ENCODE measurements at places on chromosomes 6 and 20.

DNA sequence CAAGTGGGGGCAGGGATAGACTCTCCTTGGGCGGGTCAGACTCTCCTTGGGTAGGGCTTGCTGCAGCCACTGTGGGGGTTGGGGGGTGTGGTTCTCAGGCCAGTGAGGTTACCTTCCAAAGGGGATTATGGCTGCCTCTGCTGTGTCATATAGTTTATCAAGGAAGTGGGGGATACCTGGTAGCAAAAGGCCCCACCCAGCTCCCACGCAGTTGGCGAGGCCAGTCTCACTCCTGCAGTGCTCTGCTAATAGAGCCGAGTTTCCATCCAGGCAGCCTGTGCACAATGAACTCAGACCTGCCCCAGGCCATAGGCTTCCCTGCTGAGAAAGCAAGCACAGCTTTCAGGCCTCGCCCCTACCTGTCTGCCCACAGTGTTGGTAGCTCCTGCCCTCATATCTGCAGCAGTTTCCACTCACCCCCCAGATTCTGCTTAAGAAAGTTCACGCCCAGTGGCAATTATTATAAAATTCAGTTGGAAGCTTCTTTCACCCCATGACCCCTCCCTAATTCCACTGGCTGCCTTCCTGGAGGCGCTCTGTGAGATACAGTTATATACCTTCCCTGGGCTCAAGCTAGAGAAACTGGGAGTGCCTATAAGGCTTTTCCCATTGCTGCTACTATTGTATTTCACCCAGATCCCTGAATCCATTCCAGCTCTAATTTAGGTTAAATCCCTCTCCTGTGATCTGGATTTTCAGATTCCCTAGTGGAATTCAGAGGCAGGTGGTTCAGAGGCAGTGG lies 56.1 kb downstream of the HDDC2 start:
- DNase-seq, result no peak

DNA sequence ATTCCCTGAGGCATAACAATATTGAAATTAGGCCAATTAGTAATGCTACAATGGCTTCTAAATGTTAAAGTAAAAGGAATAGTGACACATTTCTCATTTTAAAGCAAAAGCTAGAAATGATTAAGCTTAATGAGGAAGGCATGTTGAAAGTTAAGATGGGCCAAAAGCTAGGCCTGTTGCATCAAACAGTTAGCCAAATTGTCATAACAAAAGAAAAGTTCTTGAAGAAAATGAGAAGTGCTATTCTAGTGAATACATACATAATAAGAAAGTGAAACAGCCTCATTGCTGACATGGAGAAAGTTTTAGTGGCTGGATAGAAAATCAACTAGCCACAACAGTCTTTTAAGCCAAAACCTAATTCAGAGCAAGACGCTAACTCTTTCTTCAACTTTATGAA lies 12.9 kb downstream of the OR2A4 start:
- no peak for DNase-seq

DNA sequence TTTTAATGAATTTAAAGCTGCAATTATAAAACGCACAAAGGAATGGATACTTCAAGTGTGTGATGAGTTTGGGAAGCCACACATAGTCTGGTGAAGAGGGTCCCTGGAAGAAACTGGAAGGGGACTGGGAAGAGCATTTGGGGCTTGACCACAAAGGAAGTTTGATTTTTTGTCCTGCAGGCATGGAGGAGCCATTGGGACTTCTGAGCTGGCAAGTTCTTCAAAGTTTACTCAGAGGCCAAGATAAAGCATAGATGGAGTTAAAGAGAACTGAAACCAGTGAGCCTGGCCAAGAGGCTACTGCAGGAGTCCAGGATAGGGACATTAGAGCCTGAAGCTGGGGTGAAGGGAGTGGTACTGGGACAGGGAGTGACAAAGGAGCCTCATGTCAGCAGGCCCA lies 95.0 kb downstream of the AIG1 start:
- no peak for DNase-seq

DNA sequence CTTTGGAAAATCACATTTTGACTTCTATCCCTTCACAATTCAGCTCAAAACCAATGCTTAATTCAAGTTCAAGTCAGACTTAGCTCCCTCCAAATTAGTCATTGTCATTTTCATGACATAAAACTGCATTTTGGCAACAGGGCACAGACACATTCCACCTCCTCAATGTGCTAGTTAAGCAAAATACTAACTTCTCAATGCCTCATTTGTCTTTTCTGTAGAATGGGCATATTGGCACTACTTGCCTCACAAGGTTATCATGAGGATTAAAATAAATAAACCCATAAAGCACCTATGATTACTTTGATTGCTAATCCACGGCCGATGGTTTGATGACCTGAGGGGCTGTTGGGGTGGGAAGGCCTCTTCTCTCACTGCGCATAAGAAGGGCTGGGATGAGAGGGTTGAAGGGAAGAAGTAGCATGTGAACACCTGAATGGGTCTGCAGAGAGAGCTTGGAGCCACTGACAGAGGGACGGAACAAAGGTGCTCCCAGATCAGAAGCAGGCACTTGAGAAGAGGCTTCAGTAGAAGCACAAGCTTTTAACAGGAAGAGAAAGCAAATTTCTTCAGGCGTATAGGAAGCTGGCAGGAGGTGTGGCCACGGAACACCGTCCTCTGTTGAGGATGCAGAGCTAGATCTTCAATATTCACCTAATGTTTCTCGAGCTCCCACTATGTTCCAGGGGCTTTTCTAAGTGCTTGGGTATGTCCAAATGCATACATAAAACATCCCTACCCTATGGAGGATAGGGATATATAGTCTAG lies 11.7 kb upstream of the TBC1D7 start:
- no peak for DNase-seq

DNA sequence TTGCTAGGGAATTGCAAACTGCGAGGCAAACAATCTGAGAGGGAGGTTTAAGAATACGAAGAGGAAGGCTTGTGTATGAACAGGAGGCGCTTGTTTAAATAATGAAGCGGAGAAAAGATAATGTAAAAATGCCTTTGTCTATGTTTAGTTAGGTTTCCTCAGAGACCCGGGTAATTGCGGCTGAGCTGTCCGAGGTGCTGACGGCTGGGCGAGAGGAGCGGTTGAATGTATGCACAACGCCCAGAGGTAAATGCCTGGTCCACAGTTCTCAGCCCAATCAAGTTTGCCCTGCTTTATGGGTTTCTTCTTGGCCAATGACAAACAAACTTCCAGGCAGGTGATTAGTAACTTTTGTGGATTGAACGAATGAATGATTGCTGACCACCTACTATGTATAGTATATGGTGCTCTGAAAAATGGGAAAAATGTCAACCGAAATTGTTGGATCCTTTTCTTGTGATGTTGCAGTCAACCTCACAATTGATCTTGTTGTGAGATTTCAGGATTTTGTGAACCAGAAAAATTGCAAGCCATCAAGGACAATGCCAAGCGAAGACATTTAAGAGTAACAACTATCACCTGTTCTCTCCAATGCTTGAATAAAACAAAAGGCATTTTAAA lies 38.3 kb upstream of the SLC32A1 start:
- no peak for DNase-seq

GRCh38 chr20:55205665-55206064 lies 730.3 kb downstream of the DOK5 start:
- DNase-seq, result no peak

DNA sequence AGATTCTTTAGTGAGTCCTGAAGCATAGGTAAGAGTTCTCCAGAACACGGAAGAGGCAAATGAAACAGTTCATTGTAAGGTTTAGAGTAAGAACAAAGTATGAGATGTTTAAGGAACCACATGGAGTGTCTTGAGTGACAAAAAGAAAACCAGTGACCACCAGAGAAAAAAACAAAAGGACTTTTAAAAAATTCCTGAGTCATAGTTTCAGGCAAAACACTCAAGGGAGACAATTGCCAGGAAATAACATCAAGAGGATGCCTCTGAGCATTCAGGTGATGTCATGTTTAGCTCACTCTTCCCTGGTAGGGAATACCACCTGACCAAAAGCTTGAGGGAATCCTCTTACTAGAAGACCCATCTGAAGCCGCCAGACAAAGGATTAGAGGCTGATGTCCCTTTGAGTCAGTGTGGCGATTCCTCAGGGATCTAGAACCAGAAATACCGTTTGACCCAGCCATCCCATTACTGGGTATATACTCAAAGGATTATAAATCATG lies 110.3 kb downstream of the COL19A1 start:
- no peak for DNase-seq

DNA sequence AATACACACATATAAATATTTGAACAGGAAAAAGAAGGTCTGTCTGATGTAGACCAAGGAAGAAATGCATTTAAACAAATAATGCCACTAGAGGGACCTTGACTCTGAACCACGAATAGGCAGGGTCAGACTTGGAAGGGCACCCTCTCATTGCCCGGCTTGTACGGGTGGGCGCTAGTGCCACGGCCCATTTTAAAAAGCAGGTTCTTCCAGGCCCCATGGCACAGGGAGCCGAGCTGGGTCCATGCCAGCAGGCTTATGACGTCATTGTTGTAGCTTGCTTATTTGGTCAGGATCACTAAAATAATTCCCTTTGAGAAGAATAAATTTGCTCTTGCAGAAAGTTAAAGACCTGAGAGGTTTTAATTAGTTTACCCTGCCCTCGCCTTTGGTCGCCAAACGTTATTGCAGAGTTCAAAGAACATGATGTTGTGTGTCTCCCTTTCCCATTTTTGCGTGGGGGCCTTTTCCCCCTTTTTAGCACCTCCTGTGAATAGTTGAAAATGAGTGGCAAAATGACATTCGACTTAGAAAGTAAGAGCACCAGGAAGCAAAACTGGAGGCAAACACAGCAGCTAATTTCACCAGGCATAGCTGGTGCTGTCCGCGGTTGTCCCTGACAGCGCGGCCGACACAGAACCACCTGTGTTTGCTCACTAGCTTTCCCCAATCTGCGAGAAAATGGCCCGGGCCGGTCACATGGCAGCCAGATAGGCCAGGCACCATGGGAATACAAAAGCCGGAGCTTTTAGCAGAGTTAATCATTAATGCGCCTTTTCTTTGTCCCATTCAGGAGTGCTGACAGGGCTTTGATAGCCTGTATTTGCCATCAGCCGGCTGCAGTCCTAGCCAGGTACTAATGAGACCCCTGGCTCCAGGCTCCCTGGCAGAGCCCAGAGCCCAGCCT lies 93.8 kb downstream of the FOXA2 start:
- no peak for DNase-seq

GRCh38 chr6:148965287-148965686 lies 218.5 kb downstream of the UST start:
- DNase-seq, result no peak

- no peak for DNase-seq
Measured at GRCh38 chr20:48648482-48649051, 179.2 kb downstream of the PREX1 start.

Data from caudate nucleus (tissue), 63 donors.